ENCODE measurements at places on chromosomes 5 and 9.

DNA sequence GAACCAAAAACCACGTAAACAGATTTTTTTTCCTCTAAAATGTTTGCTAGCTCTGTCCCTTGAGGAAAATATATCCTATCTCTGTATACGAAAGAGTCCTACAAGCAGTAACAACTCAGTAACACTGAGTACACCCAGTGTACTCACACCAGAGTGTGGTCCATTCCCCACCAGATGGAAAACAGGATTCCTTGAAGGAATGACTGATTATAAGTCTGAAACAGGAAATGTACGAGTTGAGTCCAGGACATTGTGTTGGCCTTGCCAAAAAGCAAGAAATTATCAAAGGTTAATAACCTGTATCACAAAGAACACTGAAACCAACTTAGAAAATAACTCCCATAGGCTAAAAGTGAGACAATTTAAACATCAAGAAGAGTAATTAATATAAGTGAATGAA is 20.4 kb downstream of the GOLPH3 start:
- DNase-seq = no peak

GRCh38 chr5:140946578-140946977 is 19.7 kb upstream of the PCDHAC2 start:
- no peak for DNase-seq

GRCh38 chr9:109379513-109379912 is 58.7 kb upstream of the EPB41L4B start:
- DNase-seq = no peak

DNA sequence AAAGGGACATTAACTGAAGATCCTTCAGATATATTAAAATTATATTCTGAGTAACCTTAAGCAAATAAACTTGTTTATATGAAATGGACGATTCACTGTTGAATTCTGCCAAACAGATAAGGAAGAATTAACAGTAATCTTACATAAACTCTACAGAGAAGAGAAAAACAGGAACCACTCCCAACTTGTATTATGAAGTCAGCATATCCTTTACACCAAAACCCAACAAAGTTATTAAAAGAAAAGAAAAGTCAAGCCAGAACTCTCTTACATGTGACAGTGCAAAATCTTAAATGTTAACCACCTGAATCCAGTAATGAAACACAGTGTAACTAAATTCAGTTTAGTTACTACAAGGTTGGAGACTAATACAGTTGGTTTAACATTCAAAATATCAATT is 185.8 kb downstream of the DEPDC1B start:
- no peak for DNase-seq

GRCh38 chr5:131252824-131253171 is 11.1 kb upstream of the CDC42SE2 start:
- no peak for DNase-seq

Measured in EL (cell line).